ENCODE measurements at places on chromosomes 16 and 17. TPM values are rescaled to one million over a fixed set of nuclear protein-coding genes. Genes with fewer than 3 reads are reported as not detected.

DNA sequence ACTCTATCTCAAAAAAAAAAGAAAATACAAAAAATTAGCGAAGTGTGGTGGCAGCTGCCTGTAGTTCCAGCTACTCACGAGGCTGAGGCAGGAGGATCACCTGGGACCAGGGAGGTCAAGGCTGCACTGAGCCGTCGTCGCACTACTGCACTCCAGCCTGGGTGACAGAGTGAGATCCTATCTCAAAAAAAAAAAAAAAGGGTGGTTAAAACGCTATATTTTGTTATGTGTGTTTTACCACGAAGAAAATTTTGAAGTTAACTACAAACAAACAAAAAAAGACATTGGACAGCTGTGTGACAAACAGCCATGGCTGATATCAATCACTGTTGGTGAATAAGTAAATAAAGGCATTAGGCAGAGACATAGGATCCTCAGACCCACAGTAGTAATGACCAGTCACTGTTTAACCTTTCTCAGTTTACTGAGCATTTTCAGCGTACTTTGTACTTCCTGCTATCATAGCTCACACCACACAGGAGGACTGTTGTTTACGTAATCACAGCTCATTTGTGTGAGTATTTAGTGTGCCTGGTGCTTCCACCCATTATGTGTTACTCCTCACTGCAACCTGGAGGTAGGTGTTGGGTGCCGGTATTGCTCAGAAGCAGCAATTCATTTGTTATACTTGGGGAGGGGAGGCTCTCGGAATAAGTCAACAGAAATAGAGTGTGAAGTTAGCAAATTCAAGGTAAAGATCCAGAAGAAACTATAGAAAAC lies 55.4 kb downstream of the COPRS start:
- no peak for DNase-seq

DNA sequence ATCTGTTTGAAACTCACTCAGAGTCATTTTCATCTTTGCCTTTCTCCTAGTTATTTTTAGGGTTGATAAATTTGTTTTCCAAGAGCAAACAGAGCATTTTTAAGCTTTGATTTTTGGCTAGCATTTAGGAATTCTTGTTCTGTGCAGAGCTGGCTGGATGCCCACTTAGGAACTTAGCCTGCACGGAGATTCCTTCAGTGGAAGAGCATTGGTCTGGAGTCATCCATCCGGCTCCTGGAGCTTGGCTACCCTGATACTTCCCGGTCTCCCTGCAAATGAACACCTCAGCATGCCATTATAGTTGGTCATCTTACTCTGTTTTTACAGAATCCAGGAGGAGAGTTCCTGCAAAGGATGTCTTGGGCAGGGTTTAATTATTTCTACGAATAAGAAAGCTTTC lies 57.1 kb downstream of the SPECC1 start:
- DNase-seq = peak; percentile 57

GRCh38 chr17:3546997-3547396 lies 10.6 kb downstream of the TRPV3 start:
- no peak for DNase-seq

- no peak for DNase-seq
These were observed 9.8 kb downstream of the DUSP3 start for GRCh38 chr17:43768943-43769342.

DNA sequence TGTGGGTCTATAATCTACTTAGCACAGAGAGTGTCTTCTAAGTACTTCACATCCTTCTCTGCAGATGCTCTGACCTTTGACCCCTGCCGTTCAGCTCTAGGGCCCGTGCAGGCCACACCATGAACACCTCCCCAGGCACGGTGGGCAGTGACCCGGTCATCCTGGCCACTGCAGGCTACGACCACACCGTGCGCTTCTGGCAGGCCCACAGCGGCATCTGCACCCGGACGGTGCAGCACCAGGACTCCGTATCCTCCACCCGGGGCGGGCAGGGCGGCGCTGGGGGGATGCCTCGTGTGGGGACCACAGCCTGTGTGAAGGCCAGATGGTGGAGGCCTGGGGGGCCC lies 686 bp downstream of the MLST8 start:
- DNase-seq = no peak

PSME3 gene
- total RNA-seq = 156 TPM

RAD51C gene
- 20.8 TPM for total RNA-seq

Data from HFFc6 (cell line).